ENCODE measurements at places on chromosomes 12 and 14. TPM values are rescaled to one million over a fixed set of nuclear protein-coding genes. Genes with fewer than 3 reads are reported as not detected.

DNA sequence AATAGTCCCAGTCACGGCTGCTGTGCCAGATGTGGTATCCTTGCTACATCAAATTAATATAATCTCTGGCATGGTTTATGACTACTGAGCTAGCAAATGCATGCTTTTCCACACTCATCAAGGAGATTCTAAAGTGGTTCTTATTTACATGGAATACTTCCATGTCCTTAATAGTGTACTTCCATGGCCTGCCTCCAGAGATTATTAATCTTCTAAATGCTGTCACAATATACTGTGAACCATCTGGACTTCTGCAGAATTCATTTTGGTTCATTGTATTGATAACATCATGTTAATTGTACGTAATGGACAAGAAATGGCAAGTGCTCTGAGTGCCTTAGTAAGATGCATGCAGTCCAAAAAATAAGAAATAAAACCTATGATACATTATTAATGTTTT, 230.8 kb downstream of the NUAK1 start:
- no peaks in the 10 kb centered on the region for H3K36me3 ChIP-seq
- no peak for DNase-seq

DNA sequence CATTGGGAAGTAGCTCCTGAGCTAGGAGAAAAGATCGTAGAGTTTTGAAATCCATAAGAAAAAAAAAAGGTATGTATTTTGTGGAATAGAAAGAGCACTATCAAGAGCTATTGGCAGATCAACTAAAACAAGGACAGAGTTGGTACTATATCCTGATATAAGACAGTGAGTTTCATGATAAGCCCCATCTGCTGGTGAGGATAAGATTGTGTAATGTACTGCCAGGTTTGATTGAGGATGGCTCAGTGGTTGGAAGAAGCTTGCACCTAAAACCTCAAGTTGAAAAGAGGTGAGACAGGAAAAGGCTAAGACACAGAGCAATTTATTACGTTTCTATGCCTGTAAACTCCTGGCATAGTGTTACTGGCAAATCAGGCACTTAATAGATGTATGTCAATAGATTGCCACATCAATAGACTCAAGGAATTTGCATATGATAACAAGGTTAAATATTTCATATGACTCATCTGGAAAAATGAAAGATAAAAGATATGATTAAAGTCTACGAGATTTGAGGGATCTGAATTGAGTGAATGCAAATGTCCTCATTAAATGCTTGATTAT, 525.6 kb downstream of the FLRT2 start:
- no peaks in the 10 kb centered on the region for H3K36me3 ChIP-seq
- no peaks in the 10 kb centered on the region for H3K27me3 ChIP-seq
- peaks cover 2% of the 10 kb centered on the region for H3K4me1 ChIP-seq
- no peak overlapping the region for H3K4me3 ChIP-seq

- no peak overlapping the region for H3K27ac ChIP-seq
- no peaks in the 10 kb centered on the region for H3K27me3 ChIP-seq
- DNase-seq: no peak
- H3K36me3 ChIP-seq: peaks cover 15% of the 10 kb centered on the region
These were observed 209.4 kb downstream of the PCNX1 start for GRCh38 chr14:71116568-71117122.

- H3K27ac ChIP-seq: no peak overlapping the region
- H3K4me3 ChIP-seq: no peak overlapping the region
- H3K4me1 ChIP-seq: no peaks in the 10 kb centered on the region
- H3K36me3 ChIP-seq: no peaks in the 10 kb centered on the region
- no peak for DNase-seq
These were observed 337.2 kb downstream of the NPAS3 start for GRCh38 chr14:33275879-33276278.

Gene DDX11
- 175 TPM for total RNA-seq
